MG63 (cell line): ENCODE measurements at places on chromosomes 5 and 9.

DNA sequence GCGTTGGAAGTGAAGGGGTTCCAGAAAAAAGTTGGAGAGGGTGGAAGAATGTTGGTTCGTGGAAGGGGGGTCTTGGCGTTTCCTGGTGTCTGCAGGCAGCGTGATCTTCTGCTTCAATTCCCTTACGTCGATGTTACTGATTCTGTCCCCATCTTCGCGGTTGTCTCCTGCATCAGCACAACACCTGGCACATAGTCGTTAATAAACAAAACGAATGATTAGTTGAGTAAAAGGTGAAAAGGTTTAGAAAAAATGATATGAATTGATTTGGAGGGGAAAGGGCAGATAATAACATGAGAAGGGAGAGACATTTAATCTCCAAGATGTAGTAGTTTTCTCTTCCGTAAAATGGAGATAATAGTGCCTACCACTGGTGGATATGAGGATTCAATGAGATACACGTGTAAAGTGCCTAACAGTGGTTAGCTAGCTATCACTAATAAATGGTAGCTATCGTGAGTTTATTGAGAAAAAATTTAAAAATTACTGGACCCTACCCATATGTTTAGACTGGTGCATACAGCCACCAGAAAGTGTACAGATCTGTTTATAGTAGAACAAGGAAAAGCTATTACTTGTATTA, 556 bp downstream of the MTREX start:
- DNase-seq = peak; percentile 7

GRCh38 chr5:169567079-169567478, 16.5 kb upstream of the SPDL1 start:
- DNase-seq = peak; percentile 23

GRCh38 chr9:121681404-121681803, 30.0 kb downstream of the DAB2IP start:
- no peak for DNase-seq

DNA sequence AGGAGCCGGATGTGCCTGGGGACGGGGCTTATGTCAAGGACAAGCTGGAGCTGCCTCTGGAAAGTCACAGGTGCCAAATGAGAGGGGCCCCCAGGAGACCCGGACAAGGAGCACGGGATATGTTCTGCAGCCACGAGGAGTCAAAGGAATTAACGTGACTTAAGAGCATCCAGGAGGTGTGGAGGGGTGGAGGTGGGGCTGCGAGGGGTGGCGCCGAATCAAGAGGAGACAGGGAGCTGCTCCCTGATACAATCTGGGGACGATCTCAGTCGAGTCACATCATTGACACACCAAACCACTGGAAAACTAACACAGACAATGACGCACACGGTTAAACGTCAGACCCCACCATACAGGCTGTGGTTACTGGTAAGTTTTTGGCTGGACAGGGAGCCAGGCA, 10.4 kb downstream of the CCDC127 start:
- DNase-seq = no peak

- DNase-seq = no peak
These were observed 691.2 kb downstream of the TLR4 start for GRCh38 chr9:118395415-118395814.

DNA sequence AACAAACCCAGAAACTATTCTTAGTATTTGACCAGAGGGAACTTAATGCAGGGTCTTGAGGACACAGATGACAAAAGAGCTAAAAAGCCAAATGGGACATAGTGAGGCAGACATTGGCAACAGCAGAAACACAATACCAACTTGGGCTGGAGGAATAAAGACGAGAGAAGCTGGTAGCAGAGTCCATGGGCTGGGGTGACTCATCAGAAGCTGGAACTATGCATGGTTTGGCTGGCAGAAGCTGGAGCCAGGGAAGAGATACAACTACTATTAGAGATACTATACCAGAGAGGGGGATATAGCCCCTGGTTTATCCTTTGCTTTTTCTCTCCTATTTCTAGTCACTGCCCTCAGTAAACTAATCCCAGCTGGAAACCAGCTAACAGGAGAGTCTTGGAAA, 29.2 kb upstream of the DPYSL3 start:
- DNase-seq = peak; percentile 87

- DNase-seq = no peak
These were observed 485.2 kb upstream of the FTMT start for GRCh38 chr5:121366515-121366914.

DNA sequence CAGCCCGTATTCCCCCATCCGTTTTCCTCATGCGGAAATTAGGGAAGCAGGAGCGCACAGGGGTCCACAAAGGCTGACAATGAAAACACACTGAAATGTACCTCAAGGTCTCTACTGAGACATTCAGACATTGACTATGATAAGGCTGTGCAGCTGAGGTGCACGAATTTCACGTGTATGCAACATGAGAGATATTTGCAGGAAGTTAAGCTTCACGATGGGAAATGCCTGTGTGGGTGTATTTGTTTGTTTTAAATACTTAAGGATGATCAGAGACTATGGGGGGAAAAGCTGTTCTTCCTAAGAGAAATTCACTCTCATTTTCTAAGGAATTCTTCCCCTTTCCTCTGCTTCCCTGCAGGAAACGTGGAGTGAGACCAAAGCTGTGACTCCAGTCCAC, 2.6 kb upstream of the SPATA31E1 start:
- DNase-seq = no peak

GRCh38 chr9:92770360-92770995, 5.8 kb upstream of the BICD2 start:
- DNase-seq = peak; percentile 69

DNA sequence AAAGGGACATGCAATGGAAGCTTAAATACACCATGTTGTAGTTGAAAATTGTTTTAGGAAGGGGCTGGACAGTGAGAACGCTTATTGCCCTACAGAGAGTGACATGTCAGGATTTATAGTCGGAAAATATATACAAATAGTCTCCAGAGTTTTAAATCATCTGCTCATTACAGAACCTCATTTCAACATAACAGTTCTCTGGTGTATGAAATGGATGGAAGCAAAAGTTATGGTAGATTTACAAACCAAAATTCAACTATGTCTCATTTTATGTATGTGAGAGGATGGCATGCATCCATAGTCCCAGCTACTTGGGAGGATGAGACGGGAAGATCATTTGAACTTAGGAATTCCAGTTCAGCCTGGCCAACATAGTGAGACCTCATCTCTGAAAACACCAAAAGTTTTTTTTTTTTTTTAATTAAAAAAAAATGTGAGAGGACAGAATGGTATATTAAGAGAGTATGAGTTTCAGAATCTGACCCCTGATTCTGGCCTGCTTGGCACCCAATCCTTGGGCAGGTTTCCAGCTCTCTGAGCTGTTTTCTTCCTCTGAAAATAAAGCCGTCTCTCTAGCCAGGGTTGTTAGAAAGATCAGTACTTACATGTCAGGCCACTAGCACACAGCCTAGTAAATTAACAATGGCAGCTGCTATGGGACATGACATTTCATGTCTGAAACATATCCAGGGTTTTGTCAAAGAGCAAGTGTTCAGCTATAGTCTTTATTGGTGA, 40.1 kb downstream of the IQGAP2 start:
- DNase-seq = peak; percentile 4

DNA sequence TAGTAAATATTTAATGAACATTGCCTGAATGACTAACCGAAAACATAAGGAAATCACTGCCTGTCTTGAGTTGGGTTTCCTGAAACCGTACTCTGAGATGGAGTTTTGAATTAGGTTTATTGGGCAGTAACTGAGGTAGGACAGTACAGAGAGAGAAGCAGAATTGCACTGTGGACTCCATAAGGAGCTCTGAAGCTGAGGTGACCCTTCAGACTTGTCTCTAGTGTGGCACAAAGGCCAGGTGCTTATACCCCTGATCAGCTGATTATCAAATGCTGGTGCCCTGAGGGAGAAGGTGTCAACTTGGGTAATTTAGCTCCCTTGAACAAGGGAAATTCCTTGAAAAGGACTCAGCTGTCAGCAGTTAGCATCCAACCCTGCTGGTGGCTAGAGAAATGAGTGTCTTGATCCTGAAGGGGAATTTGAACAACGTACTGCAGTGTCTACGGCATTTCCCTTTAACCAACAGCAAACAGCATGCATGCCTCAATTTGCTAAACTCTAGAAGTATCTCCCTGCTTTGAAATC, 135.0 kb upstream of the SMARCA2 start:
- DNase-seq = no peak

- peak; percentile 89 for DNase-seq
These were observed 1.6 kb downstream of the NINJ1 start for GRCh38 chr9:93132287-93132927.

- no peak for DNase-seq
These were observed 40.9 kb upstream of the TNC start for GRCh38 chr9:115158661-115159481.

GRCh38 chr5:156641686-156642085, 208.4 kb upstream of the PPP1R2B start:
- no peak for DNase-seq

DNA sequence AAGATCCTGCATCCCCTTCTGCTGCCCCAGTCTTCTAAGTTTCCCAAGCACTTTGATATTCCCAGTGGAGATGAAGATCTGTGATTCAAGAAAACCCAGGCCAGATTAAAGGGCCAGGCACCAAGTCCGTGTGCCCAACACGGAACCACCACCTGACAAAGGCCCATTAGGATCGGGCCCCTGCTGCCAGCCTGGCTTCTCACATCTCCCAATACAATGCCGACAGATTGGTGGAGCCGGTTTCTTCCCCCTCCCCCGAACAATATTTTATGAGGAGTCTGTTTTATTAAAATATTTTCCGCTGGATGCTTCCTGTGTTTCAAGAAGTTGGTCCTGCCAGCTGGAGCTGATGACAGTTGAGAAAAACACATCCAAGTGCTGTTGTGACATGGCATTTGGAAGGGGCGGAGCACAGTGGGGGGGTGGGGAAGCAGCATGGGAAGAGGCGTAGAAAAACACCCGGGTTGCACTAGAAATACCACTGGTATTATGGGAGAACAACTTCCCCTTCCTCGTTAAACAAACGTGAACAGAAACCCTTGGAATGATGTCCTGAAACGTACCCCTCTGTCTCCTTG, 45.0 kb downstream of the CRB2 start:
- no peak for DNase-seq
